ENCODE measurements at places on chromosomes 5 and 9.

DNA sequence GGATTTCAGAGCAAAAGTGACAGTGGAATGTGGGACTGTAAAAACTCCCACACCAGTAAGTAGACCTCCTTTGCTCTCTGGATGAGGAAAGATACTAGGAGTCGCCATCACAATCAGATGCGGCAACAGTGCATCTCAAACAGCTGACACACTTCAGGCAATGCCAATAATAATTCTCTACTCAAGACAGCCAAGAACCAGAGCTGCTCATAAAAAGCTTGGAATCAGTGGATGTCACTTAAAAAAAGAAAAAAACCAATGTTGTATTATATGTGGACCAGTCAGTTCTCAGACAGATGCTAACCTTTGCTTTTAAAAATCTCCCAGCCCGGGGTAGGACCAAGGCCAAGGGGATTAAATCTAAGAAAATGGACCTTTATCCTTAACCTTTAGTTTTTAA, 185.0 kb downstream of the GNA14 start:
- no peak for DNase-seq

GRCh38 chr5:111968459-111968858, 211.5 kb upstream of the NREP start:
- DNase-seq = no peak

DNA sequence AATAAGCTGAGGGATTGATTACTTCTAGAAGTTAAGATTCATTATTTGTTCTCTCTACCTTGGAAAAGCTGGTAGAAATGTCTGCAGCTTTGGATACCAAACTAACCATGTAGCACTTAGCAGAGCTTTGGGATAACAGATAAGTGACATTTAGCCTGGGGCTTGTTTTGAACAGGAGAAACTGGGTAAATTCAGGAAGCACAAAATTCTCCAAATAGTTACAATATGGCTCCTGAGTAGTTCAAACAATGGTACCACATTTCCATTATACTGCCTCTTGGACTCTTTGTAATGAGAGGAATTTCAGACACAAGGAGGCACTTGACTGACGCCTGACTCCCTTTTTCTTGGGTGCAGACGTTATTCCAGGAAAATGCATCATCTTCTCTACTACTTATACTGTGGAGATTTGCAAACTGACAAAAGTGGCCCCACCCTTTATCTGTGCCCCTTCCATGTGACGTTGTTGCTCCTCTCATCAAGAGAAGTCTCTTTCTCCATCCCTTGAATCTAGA, 22.5 kb downstream of the PRUNE2 start:
- DNase-seq = no peak

DNA sequence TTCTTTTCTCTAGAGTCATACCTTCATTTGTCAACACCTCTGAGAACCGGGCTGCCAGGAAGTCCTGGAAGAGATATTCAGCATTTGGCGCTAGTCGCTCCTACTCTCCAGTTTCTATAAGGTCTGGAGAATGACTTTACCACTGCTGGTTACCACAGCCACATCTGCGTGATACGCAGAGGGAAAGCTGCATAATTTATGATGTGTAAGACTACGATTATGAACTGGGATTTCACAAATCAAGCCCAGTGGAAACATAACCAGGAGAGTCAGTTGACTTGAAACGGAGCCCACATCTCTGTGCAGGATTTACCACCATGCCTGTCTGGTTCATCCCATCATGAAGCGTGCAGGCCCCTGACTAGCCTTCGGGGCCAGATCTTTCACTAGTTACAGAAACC, 72.6 kb downstream of the FGF1 start:
- no peak for DNase-seq

DNA sequence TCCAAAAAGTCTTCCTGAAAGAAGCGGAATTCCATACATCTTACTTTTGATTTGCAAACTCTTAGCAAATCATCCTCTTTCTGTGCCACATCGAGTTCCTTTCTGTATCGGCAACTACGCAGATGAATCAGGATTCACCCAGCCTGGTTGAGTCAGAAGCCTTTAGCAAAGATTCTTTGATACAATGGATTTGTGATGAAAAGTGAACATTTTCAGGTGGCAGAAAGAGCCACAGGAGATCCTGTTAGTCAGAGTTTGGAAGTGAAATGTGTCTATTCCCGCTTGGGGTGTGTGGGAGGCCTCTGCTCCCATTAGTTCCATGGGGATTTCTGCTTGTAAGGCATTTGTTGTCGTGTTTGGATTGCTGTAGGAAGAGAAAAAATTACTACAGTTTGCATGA, 351.8 kb upstream of the WWC1 start:
- no peak for DNase-seq

DNA sequence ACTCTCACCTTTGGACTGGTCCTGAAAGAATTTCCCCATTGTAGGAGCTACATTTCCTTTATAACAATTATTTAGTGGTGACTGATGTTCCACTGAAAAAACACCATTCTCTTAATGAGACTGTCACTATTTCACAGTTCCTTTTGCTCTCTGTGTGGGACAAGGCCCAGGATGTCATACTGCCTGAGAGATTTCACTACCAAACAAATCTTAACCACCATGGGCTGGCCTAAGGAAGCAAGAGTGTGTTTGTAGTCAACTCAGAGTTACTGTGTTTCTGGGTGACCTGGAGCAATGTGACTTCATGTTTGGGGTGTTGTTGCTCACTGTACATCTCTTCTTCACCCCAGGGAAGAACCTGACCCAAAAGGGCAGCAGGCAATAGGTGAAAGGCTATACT, 50.1 kb upstream of the ZNF608 start:
- DNase-seq = no peak

DNA sequence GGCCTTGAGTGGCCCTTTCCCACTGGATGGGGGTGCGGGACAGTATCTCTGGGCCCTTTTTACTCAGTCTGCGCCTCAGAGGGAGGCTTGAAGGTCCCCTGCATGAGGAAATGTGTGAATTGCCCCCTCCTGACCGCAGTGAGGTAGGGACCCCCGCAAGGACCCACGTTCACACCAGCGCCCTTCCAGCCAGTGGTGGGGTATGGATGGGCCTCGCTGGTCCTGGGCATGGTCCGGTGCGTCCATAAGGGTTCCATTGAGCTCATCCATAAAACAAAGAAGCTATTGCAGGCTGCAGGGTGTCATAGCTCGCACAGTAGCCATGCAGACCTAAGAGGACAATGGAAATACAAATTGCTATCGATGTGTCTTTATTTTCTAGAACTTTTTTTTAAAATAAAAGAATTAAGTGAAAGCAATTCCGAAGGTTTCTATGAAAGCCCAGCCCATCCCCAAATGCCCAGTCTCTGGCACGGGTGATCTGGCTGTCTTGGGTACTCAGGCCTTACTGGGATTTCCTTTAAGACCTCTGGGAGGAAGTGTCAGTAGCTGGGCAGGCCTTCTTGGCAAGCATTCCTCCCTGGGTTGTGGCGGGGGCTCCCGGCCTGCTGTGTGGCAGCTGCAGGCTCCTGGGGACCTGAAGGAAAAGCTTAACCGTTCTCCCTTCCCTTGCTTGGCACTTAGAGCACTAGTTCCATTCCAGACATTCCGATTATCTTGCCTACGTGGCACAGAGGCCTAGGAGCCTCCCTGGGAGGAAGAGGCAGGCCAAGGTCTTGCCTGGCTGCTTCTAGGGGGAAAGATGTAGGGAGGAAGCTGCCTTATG, 1.5 kb upstream of the SEMA5A start:
- DNase-seq = no peak

DNA sequence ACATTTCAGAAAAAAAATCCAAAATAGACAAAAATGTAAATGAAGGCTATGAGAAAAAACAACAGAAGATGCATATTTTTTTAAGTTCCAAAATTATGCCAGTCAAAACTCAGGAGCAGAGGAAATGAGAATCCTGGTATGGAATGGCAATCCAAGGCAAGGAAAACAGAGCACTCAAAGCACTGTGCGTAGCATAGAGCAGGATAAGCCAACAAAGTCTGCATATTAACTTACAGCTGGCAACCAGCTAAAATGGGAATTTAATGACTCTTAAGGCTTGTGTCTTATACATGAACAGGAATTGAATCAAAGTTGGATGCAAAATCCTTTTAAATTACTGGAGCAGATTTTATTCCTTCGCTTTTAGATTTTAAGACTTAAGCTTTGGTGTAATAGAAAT, 203.5 kb upstream of the DAPK1 start:
- DNase-seq = no peak

- no peak for DNase-seq
These were observed 9.2 kb downstream of the INSYN2B start for GRCh38 chr5:169970911-169971765.

GRCh38 chr5:130890610-130891009, 274.4 kb downstream of the HINT1 start:
- DNase-seq = no peak

DNA sequence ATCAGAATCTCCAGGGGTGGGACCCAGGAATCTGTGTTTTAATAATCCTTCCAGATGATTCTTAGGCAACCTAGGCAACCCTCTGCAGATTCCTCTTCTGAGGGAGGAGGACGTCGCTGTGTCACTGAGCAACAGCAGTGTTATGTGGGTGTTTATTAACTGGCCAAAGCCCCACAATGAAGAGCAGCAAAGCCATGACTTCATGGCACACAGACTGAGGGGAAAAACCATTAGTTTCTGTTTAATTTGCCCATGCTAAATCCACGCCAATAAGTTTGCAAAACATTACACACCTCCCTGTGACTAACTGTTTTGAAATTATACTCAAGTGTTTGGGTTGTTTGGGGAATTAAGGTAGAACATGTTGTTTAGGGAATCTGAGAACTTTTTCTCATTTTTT, 83.7 kb upstream of the TMED7 start:
- DNase-seq = no peak

Data from stimulated activated CD8-positive, alpha-beta memory T cell treated with anti-CD3 and anti-CD28 coated beads, Interleukin-4, amount 100 ng/mL, for 1 hour (primary cell).